Calu3 (cell line): ENCODE measurements at places on chromosomes 5 and 9. TPM values are rescaled to one million over a fixed set of nuclear protein-coding genes. Genes with fewer than 3 reads are reported as not detected.

DNA sequence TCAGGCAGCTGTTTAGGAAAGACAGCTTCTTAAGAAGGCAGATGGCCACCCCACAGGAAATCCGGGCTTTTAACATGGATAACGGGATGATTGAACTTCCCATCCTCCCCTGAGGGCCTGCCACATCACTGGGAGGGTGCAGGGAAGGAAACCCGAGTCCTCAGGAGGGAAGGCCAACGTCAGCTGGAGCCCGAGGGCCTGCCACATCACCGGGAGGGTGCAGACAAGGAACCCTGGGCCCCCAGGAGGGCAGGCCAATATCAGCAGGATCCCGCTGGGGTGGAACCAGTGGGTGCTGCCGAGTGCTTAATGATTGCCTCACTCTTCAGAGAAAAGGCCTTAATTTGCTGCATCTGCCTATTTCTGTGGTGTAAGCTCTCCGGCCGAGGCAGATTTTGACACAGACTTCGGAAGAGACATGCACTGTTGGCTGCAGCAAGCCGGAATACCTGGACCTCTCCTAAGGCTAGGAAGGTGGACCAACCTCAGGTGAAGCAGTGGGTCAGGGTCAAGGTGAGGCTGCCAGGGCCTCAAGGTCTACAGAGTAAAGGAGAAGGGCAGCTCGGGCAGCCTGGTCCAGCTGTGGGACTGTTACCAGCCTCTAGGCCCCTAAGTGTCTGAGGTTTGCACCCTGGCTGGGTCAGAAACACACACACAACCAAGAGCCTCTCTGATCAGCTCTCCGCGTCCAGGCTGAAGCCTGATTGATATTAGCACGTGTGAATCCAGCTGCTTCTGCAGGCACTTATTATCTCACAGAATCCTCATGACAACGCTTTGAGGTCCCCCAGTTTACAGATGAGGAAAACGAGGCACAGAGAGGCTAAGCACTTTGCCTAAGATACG, 14.8 kb upstream of the COL5A1 start:
- DNase-seq: no peak

DNA sequence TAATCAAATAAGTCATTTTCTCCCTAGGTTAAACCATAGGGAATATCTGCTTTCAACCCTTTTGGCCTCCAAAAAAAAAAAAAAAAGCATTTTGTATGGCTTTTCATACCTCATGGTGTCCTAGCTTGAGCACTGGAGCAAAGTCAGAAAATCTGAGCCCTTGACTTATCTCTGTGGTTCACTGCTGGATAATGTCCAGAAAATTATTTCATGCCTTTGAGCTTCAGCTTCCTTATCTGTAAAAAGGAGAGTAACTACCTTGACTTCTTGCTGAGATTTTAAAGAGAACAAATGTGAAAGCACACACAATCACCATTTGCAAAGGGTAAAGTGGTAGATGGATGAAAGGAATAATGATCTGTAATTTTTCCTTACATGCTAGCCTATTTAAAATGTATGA, 165.9 kb downstream of the ALDH1A1 start:
- no peak for DNase-seq

Gene CCL28
- total RNA-seq: 9.9 and 12.2 TPM in 2 replicates

GRCh38 chr9:73149371-73150067, 2.1 kb upstream of the ANXA1 start:
- no peak for DNase-seq

DNA sequence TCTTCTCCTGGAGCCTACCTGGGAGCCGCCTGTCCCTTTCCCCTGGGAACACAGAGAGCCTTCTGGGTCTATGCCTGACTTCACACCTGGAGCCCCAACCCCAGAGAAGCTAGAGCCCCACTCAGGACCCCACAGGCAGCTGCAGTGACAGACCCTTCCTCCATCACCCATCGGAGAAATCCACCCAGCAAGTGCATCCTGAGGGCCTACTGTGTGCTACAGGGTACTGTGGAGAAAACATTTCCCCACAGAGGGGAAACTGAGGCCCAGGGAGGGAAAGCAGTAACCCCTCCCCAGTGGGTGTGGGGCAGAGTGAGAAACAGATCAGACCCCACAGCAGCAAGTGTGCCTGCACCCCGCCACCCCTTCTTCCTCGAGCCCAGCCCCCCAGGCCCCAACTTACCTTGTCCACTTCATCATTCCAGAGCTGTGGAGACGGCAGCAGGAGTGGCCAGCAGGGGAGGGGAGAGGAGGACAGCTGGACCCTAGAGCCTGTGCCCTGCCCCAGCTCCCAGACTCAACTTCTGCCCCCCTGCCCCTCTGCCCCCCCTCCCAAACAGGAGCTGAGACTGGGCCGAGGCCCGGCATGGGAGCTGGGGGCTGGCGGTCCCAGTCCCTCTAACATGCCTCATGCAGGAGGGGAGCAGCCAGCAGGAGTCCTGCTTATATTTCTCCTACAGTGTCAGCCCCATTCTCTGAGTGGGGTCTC, 17.7 kb downstream of the SH3GLB2 start:
- no peak for DNase-seq
